ENCODE measurements at places on chromosomes 12 and 14.

GRCh38 chr12:105814283-105814682, 324.5 kb downstream of the NUAK1 start:
- DNase-seq, result no peak

DNA sequence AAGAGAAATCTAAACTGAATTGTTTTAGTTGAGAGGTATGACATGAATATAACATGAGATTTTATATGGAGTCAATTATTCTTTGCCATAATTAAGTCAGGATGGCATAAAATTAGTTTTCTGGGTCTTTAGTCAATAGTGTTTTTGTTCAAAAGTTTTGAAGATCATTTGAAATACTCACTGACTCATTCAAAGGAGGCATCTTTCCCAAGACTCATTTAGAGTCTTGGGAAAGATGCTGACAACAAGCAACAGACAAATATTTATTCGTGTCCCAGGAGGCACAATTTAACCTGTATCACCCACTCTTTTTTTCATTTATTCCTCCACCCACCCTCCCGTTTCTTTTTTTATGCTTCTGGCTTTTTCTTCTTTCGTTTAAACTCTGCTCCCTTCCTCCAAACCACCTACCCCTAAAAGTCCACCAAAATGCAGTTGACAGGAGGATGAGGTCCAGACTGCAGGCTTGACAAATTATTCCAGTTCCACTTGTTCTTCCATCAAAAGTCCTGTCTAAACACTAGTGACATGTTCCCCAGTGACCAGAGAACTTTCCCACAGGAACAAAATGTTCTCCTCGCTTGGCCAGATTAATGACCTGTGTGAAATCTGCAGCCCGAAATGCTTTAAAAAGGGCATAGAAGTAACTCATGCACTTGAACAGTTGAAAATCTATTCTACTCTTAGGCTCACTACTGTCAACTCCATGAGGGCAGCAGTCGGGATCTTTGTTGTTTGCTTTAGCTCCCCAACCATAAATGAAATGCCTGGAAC, 43.3 kb upstream of the CSRP2 start:
- no peak for DNase-seq

DNA sequence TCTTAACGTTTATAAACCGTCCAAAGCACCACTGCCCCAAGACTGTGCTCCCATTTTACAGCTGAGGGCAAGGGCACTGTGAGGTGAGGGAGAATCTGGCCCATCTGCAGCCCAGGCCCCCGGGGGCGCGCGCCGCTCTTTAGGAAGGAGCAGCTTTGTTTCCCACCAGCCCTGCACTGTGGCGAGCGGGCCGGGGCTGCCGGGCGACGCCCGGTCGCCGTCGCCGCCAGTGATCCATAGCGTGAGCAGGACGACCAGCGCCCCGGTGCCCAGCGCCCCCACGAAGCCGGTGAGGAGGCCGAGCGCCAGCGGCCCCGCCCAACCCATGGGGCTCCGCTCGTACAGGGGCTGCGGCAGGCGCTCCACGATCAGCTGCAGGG, 34.6 kb downstream of the FIGNL2 start:
- DNase-seq, result no peak

DNA sequence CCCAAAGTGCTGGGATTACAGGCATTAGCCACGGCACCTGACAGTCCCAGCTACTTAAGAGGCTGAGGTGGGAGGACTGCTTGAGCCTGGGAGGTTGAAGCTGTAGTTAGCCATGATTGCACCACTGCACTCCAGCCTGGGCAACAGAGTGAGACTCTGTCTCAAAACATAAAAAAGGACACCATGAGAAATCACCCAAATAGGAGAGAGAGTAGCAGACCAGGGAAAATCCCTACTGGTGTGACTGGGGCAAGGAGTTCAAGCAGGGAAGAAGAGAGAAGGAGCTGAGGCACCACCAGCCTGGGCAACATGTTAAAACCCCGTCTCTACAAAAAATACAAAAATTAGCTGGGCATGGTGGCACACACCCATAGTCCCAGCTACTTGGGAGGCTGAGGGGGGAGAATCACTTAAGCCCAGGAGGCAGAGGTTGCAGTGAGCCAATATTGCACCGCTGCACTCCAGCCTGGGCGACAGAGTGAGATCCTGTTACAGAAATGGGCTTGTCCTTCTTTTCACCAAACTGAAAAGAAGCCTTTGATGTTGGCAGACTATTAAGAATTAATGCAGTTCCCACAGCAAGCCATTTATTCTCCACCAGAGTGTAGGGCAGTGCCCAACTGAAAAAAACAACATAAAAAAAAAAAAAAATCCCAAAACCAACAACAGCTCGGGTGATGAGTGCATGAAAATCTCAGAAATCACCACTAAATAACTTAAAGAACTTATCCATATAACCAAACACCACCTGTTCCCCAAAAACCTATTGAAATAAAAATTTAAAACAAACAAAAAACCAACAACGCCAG, 4.5 kb upstream of the SRSF9 start:
- no peak for DNase-seq

DNA sequence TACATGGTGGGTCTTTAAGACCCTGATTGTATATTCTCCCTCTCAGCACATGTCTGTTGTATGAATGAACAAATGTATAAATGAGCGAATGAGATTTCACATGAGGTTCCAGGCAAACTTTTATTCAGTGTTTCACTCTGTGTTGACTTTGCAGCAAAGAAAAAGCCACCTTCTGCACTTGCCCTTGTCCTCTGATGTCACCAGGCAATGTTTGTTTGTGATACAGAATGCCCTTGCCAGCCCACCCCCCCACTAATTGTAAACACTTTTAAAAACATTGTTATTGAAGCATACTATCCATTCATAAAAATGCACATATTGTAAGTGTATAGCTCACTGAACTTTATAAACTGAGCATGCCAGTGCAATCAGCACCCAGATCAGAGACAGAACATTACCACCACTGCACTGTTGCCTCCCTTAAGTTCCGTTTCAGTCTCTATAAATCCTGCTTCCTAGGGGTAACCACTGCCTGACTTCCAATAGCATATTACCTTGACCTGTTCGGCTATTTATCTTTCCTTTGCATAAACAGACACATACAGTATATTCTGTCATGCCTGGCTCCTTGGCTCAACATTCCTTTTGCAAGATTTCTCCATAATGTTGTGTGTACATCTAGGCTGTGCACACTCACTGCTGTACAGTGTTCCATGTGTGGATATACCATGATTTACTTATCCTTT, 11.3 kb upstream of the LTA4H start:
- no peak for DNase-seq

GRCh38 chr12:95168746-95169145, 48.5 kb downstream of the FGD6 start:
- DNase-seq, result no peak

- no peak for DNase-seq
Measured at GRCh38 chr12:21865846-21866245, 75.4 kb downstream of the ABCC9 start.

GRCh38 chr14:95253039-95253630, 66.6 kb downstream of the CLMN start:
- DNase-seq, result peak; percentile 16

DNA sequence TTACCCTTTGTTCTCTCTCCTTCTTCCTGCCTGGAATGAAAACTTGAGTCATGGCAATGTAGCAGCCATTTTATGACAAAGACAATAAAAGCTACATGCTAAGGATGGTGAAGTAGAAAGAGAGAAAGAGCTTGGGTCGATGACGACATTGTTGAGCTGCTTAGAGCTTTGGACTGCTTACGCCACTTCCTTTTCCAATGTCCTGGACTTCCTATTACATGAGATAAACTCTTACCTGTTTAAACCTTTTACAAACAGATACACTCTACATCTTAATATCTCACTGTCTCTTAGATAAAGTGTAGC, 70.1 kb downstream of the PEBP1 start:
- DNase-seq, result no peak

DNA sequence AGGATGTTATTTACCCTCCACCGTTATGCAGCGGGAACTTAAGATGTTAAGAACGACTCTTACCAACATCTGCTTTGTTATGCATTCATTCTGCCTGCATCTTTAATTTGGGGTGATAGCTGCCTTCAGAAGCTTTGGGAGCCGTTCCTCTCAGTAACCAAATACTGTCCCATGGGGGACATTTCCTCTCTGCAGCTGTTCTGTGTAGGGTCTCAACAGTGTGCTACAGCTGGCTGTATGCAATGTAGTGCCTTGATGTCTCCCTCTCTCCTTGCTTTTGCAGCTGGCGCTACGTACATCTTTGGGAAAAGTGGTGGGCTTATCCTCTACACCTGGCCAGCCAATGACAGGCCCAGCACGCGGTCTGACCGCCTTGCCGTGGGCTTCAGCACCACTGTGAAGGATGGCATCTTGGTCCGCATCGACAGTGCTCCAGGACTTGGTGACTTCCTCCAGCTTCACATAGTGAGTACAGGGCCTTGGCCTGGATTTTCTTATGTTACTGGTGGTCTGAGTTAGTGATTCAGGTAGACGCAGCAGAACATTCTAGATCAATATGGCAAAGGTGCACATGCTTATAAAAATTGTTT, 744.3 kb downstream of the DIO2 start:
- DNase-seq, result no peak

- no peak for DNase-seq
Measured at GRCh38 chr12:13680916-13681315, 300.5 kb downstream of the GRIN2B start.

GRCh38 chr14:32491416-32492016, 162.4 kb downstream of the AKAP6 start:
- no peak for DNase-seq

GRCh38 chr12:30925607-30926242, 823 bp upstream of the TSPAN11 start:
- DNase-seq, result no peak

GRCh38 chr14:85233756-85234155, 296.2 kb upstream of the FLRT2 start:
- peak; percentile 46 for DNase-seq

DNA sequence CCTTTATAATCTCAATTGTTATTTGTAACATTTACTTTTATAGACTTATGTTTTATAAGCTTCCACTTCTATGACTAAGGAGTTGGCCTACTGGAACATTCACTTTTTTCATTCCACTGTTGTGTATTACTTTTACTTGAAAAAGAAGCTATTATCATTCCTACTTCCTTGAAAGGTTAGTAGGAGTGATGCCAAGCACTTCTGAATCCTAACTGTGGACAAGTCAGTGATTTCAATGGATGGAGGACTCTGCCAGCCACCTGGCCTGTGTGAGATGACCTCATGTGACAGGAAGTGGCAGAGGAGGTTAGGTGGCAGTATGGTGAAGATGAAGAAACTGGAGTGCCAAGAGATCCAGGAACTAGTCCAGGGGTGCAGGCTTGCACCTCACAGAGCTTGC, 46.0 kb downstream of the TECPR2 start:
- no peak for DNase-seq

DNA sequence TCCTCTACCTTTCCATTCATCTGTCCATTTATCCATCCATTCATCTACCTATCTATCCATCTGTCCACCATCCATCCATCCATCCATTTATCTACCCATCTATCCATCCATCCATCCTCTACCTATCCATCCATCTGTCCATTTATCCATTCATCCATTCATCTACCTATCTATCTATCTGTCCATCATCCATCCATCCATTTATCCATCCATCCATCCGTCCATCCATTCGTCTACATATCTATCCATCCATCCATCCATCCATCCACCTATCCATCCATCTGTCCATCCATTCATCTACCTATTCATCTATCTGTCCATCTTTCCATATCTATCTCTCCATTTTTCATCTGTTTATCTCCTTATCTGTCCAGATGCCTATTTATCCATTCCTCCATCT, 21.0 kb downstream of the CABP1 start:
- DNase-seq, result no peak

GRCh38 chr12:2083561-2083960, 30.8 kb downstream of the CACNA1C start:
- no peak for DNase-seq

GRCh38 chr12:45310627-45310968, 94.7 kb downstream of the ANO6 start:
- DNase-seq, result no peak

- DNase-seq, result no peak
Measured at GRCh38 chr12:41419131-41419893, 231.2 kb downstream of the PDZRN4 start.

DNA sequence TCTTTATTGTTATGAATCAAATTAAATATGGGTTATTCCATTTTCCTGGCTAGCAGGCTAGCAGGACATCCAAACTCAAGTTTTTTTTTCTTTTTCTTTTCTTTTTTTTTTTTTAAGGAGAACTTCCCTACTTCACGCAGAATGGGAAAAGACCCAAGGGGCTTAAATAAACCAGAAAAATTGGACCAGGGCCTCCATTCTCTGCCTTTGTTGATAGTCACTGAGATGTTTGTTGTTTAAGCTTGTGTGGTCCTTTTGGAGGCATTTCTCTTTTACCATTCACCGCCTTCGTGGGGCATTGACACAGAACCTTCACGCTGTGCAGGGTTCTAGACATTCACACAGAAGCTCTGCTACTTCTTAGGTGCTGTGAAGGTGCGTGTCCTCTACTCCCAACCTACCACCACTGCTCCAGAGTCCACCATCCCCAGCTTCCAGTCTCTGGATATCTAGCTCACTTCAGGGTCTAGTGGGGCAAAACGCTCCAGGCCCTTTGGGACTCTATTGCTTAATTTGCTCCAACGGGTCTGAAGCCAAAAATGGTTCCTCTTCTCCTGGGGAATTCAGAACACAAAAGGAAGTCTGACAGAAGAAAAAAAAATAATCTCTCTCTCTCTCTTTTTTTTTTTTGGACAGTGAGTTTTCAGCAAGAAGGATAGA, 301.3 kb downstream of the AEBP2 start:
- no peak for DNase-seq

GRCh38 chr12:31387466-31387865, 61.5 kb upstream of the SINHCAF start:
- no peak for DNase-seq

GRCh38 chr12:75977952-75978671, 53.5 kb downstream of the PHLDA1 start:
- DNase-seq, result peak; percentile 94

- DNase-seq, result no peak
Measured at GRCh38 chr12:117231750-117232149, 41.5 kb upstream of the FBXO21 start.

DNA sequence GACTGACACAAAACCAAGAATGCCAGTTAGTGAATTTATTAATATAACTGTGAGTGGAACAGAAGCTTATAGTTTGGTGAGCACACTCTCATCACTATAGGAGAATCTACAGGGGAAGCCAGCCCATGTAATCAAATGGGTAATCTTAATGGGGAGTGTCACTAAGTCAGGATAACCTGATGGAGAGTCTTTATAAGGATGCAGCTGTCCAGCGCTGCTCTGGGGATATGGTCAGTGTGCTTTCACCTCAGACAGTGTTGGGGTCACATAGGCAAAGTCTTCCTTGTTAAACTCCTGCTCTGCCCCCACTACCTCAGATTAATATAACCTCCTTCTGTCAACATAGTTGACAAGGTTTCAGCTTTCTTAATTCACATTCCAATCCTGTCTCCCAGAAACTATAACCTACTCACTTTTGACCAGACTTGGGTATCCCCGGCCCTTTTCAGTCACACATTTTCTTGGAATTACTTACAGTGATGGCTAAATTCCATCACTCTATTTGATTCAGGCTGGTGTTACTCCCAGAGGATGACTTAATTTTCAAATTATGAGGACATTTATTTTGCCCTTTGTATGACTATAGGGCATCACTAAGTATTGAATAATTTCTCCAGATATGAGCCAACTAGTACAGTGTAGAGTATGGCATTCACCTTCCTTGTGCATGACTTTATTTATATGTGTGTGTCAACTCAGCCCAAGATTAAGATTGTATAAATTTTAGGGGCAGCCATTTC, 13.2 kb downstream of the STK38L start:
- DNase-seq, result no peak

- peak; percentile 55 for DNase-seq
Measured at GRCh38 chr12:39764944-39765560, 145.4 kb upstream of the ABCD2 start.

GRCh38 chr14:72183631-72184030, 251.4 kb downstream of the RGS6 start:
- no peak for DNase-seq

Measured in A549 (cell line).